ENCODE measurements at places on chromosomes 4 and X.

GRCh38 chr4:79872738-79873137, 200.3 kb downstream of the ANTXR2 start:
- no peak for DNase-seq

DNA sequence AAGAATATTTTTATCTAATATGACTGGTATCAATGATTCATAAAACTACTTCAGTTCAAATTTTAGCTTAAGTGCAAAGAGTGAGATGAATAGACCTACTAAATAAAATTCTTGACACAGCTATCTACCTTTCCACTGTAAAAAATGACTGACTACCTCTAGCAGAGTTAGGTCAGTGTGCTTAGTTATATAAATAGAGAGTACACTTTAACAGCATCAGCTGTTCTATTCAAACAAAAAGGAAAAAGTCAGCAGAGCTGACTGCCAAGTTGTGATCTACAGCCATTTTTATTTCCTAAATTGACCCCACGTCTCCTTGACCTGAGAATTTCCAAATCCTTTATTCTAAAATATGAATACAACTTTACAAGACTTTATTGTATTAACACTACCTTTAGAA, 262.4 kb downstream of the CAMK2D start:
- DNase-seq, result no peak

- DNase-seq, result peak; percentile 49
Measured at GRCh38 chr4:84578540-84579402, 4.2 kb upstream of the CDS1 start.

DNA sequence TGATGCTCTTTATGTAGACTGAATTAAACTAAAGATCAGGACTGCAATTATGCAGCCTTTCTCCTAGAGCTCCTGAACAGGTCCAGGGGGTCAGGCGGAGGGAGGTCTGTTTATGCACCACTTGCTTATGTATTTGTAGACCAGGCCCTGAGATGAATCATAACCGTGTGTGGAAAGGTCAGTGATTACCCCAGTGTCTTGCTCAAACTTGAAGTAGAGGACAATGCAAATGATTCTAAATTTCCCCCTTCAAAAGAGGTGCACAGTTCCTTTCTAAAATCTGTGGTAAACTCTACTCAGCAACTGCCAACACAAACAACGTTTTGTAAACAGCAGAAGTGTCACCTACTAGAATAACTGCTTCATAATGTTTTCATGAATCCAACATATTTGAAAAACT, 13.0 kb upstream of the TBC1D9 start:
- DNase-seq, result no peak

- DNase-seq, result no peak
Measured at GRCh38 chr4:150139297-150139865, 61.1 kb downstream of the DCLK2 start.

DNA sequence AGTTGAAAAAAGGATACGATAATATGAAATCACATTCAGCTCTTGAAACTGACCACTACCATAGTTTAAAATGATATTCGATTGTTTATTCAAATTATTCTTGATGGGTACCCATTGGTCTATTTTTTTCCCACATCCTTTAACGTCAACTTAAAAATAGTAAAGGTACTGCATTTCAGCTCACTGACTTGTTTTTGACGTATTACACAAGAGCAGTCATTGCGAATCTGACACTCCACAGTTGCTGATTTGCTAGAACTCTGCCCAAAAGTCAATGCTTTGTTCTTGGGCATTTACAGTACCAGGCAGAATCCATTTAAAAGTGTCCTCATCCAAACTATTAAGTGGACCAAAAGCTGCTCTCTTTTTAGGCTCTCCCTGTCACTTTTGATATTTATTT, 1.2 kb upstream of the PDS5A start:
- DNase-seq, result peak; percentile 25

- no peak for DNase-seq
Measured at GRCh38 chr4:1813231-1813630, 20.1 kb downstream of the FGFR3 start.

DNA sequence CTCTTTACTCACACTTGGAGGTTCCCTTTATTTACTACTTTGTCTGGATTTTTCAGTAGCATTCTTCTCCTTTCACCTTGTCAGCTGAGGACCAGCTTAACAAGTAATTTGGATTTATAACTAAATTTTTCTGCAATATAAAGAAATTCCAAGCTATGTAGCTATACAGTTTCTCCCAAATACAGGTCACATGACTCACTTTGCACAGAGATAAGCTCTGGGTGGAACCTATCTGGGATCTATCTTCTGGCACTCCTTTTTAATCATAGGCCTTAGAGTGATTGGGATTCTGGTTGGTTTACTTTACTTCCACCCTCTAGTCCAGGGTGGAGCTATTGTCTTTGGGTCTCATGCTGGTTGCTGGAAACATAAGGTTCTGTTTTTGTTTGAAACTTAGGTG, 34.9 kb upstream of the STK26 start:
- no peak for DNase-seq

DNA sequence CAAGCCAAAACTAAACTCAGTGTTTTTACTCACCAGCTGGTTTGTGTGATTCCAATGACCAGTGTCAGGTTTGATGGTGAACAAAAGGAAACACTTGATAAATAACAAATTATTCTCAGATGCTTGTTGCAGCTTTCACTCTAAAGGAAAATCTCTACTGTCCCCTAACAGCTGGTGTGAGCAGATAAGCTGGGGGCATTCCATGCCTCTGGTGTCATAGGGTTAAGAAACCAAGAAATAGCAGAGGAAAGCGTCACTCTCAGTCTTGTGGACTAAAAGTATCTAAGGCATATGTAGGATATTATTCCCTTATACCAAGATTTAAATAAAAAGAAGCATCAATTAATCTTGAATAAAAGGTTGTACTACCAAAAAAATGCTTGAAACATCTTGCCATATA, 24.3 kb downstream of the TRPC5 start:
- no peak for DNase-seq

DNA sequence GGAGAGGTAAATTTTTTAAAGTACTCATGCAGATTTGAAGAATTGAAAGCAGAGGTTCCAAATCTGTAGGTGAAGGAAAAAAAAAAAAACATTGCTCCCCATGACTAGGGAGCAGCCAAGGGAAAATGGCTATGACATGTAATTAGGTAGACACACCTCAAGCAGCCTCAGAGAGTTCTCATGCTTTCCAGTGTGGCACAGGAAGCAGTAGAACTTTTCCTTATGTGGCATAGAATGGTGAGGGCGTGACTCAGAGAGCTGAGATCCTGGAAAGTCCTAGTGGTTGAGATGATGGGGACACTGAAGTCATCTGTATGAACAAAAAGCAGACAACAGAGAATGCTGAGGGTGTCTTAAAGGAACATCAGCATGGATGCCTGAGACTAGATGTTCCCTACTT, 148.6 kb upstream of the NWD2 start:
- DNase-seq, result no peak

DNA sequence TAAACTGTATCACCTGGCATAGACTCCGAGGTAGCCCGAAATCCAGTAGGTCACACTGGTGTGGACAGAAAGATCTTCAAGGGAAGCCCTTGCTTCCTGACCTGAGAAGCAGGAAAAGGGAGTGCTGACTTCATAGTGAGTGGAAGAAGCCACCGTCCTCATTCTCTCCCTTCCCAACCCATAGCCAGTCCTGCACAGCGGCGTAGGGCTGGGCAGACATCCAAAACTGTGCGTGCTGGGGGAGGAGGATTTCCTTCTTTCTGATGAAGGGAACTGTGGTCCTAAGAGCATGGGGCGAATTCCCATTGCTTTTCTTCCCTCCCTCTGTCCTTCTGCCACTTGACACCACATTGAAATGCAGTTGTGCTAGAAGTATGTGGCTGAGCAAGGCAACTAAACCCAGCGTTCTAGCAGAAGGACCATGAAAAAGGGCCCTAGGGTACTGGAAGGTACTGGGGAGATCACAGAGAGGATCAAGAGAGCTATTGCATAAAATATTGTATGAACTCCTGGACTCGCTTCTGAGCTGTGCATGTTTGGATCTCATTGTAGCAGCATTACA, 66.9 kb downstream of the STOX2 start:
- no peak for DNase-seq

- peak; percentile 46 for DNase-seq
Measured at GRCh38 chrX:149531599-149531998, 9.2 kb upstream of the EOLA1 start.

DNA sequence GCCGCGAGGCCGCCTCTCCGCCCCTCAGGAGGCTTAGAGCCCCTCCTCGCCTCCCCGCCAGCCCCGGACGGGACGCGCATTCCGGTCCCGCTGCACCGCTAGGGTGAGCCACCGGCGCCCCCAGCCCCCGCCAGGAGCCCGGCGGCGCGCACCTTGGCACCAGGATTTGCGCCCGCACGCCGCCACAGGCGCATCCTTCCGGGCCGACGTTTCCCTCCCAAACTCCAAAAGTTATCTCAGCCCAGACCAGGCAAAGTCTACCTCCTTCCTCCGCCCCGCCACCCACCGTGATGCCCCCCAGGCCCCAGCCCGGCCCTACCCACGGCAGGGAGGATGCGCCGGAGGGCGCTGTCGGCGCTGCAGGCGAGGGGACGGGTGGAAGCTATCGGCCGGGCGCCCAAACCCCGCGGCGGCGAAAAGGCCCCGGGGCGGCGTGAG, 538 bp downstream of the SCML2 start:
- peak; percentile 60 for DNase-seq

DNA sequence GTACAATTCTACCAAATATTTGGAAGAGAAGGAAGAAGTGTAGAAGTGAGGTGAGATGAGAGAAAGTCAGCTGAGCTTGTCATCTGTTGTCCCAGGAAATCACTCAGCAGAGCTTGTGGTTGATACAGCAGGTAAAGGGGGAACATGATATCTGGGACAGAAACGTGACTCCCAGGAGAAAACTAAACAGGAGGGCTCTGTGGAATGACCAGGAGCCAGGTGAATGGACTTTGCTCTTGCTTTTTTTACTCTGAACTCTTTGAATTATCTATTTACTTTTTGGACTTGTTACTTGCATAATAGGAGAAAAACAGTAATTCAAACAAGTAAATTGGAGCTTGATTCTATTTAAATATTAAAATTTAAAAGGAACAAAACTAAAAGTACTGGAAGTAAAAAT, 555.6 kb upstream of the FRG1 start:
- DNase-seq, result no peak

GRCh38 chrX:39599339-39599738, 498.4 kb downstream of the BCOR start:
- no peak for DNase-seq

- no peak for DNase-seq
Measured at GRCh38 chr4:20890761-20891160, 190.5 kb downstream of the PACRGL start.

- no peak for DNase-seq
Measured at GRCh38 chrX:116841290-116841689, 378.5 kb upstream of the CT83 start.

DNA sequence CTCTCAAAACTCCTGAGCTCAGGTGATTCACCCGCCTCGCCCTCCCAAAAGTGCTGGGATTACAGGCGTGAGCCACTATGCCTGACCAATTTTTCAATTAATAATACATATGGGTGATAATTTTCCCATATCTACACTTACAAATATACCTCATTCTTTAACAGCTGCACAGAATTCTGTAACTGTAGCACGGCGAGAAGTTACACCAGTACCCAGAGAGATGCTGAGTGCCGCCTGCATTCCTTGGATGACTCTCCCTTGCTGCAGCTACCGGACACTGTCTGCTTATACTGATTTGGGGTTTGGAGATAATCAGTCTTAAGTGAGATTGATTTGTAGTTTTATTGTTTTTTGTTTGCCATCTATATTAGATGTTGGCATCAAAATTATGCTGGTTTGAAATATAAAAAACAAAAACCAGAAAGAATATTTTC, 5.8 kb downstream of the TIFA start:
- DNase-seq, result no peak

- DNase-seq, result no peak
Measured at GRCh38 chr4:78945651-78946179, 6.5 kb upstream of the PAQR3 start.

DNA sequence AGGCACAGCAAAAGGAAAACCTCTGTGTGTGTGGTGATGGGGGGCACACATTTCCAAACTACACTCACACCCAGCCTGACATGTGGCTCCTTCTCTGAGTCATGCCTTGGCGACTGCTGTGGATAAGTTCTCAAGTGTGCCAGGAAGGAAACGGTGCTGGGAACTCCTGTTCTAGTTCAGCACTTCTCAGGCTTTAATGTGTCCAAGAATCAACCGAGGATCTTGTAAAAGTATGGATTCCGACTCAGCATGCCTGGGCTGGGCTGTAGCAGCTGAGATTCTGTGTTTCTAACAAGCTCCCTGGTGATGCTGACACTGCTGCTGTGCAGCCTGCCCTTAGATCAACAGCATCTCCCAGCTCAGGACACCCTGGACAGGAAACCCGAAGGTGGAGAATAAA, 20.2 kb downstream of the CLNK start:
- no peak for DNase-seq

DNA sequence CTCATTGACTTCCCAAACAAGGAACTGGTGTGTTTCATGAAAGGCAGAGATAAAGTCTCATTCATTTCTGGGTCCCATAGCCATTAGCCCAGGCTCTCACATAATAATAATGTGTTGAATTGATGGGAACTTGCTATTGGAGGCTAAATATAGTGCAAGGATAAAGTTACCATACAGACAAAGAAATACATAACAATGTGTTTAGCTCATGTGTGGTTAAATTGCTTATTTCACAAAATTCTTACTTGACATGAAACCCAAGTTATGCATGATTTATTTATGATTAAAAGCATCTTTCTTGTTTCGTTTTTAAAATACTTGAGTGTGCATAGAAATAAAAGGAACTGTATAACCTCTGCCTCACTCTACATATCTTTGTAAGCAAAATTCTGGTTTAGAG, 37.3 kb upstream of the LPAR4 start:
- DNase-seq, result no peak

DNA sequence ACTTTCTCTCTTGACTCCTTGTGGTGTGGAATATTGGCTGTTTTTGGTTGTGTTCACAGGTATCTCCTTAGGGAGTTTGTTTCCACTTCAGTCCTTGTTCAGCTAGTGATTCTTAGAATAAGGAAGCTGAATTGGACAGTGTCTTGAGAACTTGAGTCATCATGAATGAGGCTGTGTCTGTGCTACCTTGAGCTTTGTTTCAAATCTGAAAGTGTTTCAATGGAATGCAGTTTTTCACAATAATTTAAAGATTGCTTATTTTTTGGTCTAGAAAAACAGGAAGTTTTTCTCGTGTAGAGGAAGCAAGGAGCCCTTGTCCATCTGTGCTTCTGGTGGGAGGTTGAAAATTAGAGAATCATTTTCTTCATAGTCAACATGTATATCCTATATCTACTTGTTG, 76.5 kb downstream of the ZNF518B start:
- DNase-seq, result no peak

- DNase-seq, result no peak
Measured at GRCh38 chr4:120915336-120915735, 7.2 kb downstream of the PRDM5 start.

GRCh38 chr4:14812101-14812500, 190.2 kb upstream of the CPEB2 start:
- DNase-seq, result no peak

- DNase-seq, result no peak
Measured at GRCh38 chrX:101530944-101531343, 19.4 kb upstream of the ARMCX1 start.

GRCh38 chr4:158056689-158057245, 116.1 kb downstream of the GASK1B start:
- DNase-seq, result no peak

GRCh38 chr4:87738483-87738882, 60.9 kb upstream of the IBSP start:
- no peak for DNase-seq

- no peak for DNase-seq
Measured at GRCh38 chr4:148369919-148370318, 72.3 kb downstream of the NR3C2 start.
